ENCODE measurements at places on chromosomes 4 and X. TPM values are rescaled to one million over a fixed set of nuclear protein-coding genes. Genes with fewer than 3 reads are reported as not detected.

Gene HERC3
- polyA plus RNA-seq = 4.3 TPM

Gene LEF1
- not detected for polyA plus RNA-seq

Gene MSX1
- polyA plus RNA-seq = 9.2 TPM

GRCh38 chr4:168885400-168885799 is 124.7 kb downstream of the CBR4 start:
- H3K36me3 ChIP-seq = peaks cover 3% of the 10 kb centered on the region
- H3K27me3 ChIP-seq = no peaks in the 10 kb centered on the region
- H3K4me1 ChIP-seq = no peaks in the 10 kb centered on the region
- no peak for DNase-seq

GRCh38 chr4:95209927-95210326 is 338.8 kb downstream of the UNC5C start:
- H3K36me3 ChIP-seq = no peaks in the 10 kb centered on the region
- H3K4me1 ChIP-seq = no peaks in the 10 kb centered on the region
- H3K27ac ChIP-seq = no peak overlapping the region

DNA sequence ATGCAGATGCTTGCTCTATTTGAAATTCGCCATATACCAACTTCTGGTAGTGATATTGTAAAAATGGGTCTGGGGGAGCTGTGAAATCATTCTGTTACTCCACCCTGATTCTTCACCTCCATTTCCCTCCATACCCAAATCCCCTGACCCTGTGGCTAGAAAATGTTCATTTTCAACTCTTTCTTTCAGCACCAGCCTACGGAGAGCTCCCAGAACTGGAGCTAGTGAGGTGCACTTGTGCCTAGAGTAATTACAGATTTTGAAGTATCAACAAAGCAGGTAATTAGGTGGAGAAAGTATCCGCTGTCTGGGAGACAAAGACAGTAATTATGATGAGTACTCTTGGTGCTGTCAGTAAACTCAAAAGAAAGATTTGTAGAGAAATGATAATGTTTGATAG is 8.1 kb downstream of the ARHGAP36 start:
- H3K4me1 ChIP-seq = no peaks in the 10 kb centered on the region
- no peak overlapping the region for H3K4me3 ChIP-seq
- no peak overlapping the region for H3K27ac ChIP-seq
- no peaks in the 10 kb centered on the region for H3K36me3 ChIP-seq

- H3K4me1 ChIP-seq = no peaks in the 10 kb centered on the region
- H3K36me3 ChIP-seq = no peaks in the 10 kb centered on the region
- H3K27me3 ChIP-seq = no peaks in the 10 kb centered on the region
- no peak for DNase-seq
Measured at GRCh38 chrX:68665502-68665901, 18.0 kb downstream of the STARD8 start.

- H3K27me3 ChIP-seq = peaks cover 37% of the 10 kb centered on the region
- no peak overlapping the region for H3K27ac ChIP-seq
- DNase-seq = no peak
- H3K36me3 ChIP-seq = no peaks in the 10 kb centered on the region
- no peak overlapping the region for H3K4me3 ChIP-seq
Measured at GRCh38 chrX:633043-633984, 2.7 kb downstream of the SHOX start.

GRCh38 chrX:57821703-57822387 is 88.4 kb downstream of the ZXDA start:
- no peaks in the 10 kb centered on the region for H3K27me3 ChIP-seq
- peak; percentile 67 for DNase-seq
- H3K27ac ChIP-seq = no peak overlapping the region
- H3K36me3 ChIP-seq = no peaks in the 10 kb centered on the region

GRCh38 chrX:52271206-52271605 is 86.5 kb downstream of the MAGED4 start:
- no peaks in the 10 kb centered on the region for H3K27me3 ChIP-seq
- no peak overlapping the region for H3K27ac ChIP-seq
- H3K4me1 ChIP-seq = no peaks in the 10 kb centered on the region
- no peaks in the 10 kb centered on the region for H3K36me3 ChIP-seq

GRCh38 chrX:17403189-17403691 is 28.2 kb downstream of the NHS start:
- H3K4me3 ChIP-seq = no peak overlapping the region
- H3K27me3 ChIP-seq = no peaks in the 10 kb centered on the region

GRCh38 chr4:90002441-90003062 is 107.9 kb downstream of the MMRN1 start:
- peak; percentile 6 for DNase-seq
- H3K27ac ChIP-seq = no peak overlapping the region
- H3K4me1 ChIP-seq = no peaks in the 10 kb centered on the region

DNA sequence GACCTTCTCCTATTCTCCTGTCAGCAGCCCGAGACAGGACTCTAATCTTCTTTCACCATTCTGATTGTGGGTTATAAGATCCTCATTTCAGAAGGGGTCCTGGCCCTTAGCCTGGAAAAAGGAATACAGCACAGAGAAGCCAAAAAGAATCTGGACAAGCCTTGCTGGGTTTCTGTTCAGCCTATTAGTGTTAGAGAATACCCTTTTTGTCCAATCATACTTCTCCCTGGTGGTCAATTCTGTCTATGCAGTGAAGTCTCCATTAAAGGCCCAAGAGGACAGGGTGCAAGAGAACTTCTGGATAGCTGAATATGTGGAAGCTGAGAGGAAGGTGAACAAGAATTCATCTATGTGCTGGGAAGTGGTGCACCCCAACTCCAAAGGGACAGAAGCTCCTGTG is 105.7 kb upstream of the AGA start:
- no peaks in the 10 kb centered on the region for H3K36me3 ChIP-seq
- H3K4me3 ChIP-seq = no peak overlapping the region
- H3K27ac ChIP-seq = no peak overlapping the region
- H3K4me1 ChIP-seq = no peaks in the 10 kb centered on the region
- DNase-seq = no peak

DNA sequence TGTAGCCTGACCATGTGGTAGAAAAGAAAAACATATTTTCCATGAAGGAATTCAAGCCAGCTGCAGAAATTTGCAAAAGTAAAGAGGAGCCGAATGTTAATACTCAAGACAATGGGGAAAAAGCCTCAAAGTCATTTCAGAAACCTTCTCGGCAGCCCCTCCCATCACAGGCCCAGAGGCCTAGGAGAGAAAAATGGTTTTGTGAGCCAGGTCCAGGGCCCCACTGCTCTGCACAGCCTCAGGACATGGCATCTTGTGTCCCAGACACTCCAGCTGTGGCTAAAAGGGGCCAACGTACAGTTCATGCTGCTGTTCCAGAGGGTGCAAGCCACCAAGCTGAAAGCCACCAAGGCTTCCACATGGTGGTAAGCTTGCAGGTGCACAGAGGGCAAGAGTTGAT is 50.9 kb upstream of the BBS12 start:
- no peaks in the 10 kb centered on the region for H3K4me1 ChIP-seq
- no peaks in the 10 kb centered on the region for H3K36me3 ChIP-seq
- H3K27ac ChIP-seq = no peak overlapping the region
- no peak for DNase-seq

DNA sequence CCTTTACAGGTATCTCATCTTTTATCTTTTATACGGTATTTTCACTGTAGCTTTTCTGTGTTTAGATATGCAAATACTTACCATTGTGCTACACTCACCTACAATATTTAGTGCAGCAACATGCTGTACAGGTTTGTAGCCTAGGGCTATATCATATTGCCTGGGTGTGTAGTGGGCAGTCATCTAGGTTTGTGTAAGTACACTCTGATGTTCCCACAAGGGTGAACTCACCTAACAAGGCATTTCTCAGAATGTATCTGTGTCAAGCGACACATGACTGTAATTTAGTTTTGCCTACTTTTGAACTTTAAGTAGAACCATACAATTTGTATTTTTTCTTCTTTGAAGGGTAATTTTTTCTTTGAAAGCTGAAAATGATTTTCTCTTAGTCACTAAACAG is 54.2 kb upstream of the SLC10A4 start:
- no peaks in the 10 kb centered on the region for H3K27me3 ChIP-seq
- H3K4me3 ChIP-seq = no peak overlapping the region
- no peak for DNase-seq
- H3K27ac ChIP-seq = no peak overlapping the region
- no peaks in the 10 kb centered on the region for H3K36me3 ChIP-seq

Measured in endothelial cell of umbilical vein (primary cell).